ENCODE measurements at places on chromosomes 13 and 19. TPM values are rescaled to one million over a fixed set of nuclear protein-coding genes. Genes with fewer than 3 reads are reported as not detected.

TEX29 gene
- not detected for total RNA-seq

DCUN1D2 gene
- 4.1 TPM for total RNA-seq

INSR gene
- total RNA-seq: 4.9 TPM

KLK2 gene
- not detected for total RNA-seq

MEIS3 gene
- total RNA-seq: 0.80 TPM

GNG14 gene
- not detected for total RNA-seq

ZNF579 gene
- 4.7 TPM for total RNA-seq

VAV1 gene
- total RNA-seq: 5.6 TPM

OXGR1 gene
- not detected for total RNA-seq

Data from hair follicular keratinocyte (primary cell).